Right renal cortex interstitium (tissue), 3 donors: ENCODE measurements at places on chromosomes 5 and 9. TPM values are rescaled to one million over a fixed set of nuclear protein-coding genes. Genes with fewer than 3 reads are reported as not detected.

Gene IL31RA
- 0.11 TPM for polyA plus RNA-seq

Gene HAVCR1
- 2.8 TPM for polyA plus RNA-seq

Gene IFNK
- not detected for polyA plus RNA-seq

Gene ZNF367
- 10.3 TPM for polyA plus RNA-seq

Gene GARNL3
- polyA plus RNA-seq: 12.0 TPM
